ENCODE measurements at places on chromosomes 3 and 15. TPM values are rescaled to one million over a fixed set of nuclear protein-coding genes. Genes with fewer than 3 reads are reported as not detected.

The TUSC7 gene
- not detected for total RNA-seq

The MKRN3 gene
- 1.4 TPM for total RNA-seq

The TRA2B gene
- 286 TPM for total RNA-seq

The MORC1 gene
- 0.09 TPM for total RNA-seq

The MEF2A gene
- total RNA-seq = 74.4 TPM

The GP5 gene
- total RNA-seq = not detected

The KCNH8 gene
- total RNA-seq = not detected

The ITIH1 gene
- total RNA-seq = not detected

The GOLGA6L7 gene
- total RNA-seq = not detected

The PLAAT1 gene
- 0.56 TPM for total RNA-seq

The SNURF gene
- 6.8 TPM for total RNA-seq

The NEK10 gene
- 0.65 TPM for total RNA-seq

The DLL4 gene
- 8.3 TPM for total RNA-seq
